NCI-H1417 (cell line): ENCODE measurements at places on chromosomes 2 and 18.

DNA sequence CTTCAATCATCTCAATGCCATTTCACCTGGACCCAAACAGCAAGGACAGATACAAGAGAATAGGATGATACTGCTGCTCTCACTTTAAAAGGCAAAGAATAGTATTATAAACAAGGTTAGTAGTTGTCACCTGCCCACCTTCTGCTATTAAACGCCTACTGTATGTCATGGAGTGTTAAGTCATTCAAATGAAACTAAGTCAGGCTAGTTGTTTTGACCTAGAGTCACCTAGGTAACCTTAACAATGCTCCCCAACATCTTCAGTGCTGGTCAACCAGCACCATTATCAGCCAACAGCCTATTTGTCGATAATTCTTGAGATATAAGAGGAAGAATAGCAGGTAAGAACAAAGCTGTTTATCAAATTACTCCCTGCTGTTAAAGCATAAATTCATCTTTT is 39.2 kb downstream of the TRIP12 start:
- no peak for DNase-seq

GRCh38 chr18:62341473-62341872 is 16.4 kb downstream of the TNFRSF11A start:
- peak; percentile 32 for DNase-seq

DNA sequence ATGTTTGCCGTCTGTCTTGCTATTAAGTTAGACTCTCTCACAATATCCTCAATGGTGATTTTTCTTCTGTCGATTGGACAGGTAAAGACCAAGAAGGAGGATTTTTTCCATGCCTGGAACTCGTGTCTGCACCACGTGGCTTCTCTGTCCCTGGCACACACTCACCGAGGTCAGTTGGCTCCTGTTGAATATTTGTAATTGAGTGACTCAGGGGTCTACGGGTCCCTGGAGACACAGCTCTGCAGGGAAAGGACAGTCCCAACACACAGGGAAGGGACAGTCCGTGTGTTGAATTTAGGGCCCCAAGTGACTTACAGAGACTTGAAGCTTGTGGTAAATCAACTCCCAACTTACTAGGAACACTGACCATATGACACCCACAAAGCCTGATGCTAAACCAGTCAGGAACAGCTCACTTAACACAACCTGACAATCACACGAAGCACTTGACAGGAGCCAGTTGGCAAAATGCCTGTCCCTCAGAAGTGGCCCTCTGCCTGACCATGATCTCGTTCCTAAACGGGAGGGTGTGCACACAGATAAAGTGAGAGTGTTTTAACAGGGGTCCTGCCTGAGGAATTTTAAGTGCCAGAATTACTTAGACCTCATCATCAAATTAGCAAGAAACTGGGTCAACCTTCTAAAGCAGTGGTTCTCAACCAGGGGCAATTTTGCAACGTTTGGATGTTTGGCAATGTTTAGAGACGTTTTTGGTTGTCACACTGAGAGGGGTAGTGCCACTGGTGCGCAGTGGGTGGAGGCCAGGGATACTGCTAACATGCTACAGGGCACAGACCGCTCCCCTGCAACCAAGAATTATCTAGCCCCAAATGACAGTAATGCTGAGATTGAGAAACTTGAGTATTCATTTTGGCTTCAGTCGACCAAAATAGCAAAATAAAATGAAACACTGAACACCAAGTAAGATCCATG is 88.9 kb upstream of the BCL2L11 start:
- no peak for DNase-seq

DNA sequence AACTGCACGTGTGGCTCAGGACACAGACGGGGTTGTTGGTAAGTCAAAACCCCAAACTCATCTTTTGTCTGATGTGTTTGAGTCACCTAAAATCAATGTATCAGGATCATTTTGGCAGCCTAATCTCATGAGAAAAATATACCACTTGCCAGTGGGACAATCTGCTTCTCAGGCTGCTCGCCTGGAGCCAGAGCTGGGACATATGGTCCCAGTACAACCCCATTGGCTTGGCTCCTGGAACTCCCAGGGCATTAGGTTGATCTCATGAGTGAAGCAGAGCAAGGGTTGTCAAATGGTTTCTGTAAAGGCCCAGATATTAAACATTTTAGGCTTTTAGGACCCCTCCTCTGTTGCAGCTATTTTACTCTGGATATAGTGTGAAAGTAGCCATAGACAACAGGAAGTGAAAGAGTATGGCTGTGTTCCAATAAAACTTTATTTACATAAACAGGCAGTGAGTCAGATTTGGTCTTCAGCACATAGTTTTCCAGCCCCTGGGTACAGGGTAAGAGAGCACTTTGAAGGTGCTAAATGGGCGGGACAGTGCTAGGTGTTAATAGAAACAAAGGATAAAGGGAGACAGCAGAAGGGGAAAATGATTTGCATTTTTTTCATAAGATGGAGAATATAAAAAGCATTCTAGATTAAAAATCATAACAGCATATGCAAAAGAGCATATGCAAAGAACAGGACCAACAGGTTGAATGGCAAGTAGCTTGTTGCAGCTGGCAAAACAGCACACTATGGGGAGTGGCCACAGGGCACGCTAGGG is 290.8 kb downstream of the KCNS3 start:
- DNase-seq: no peak

DNA sequence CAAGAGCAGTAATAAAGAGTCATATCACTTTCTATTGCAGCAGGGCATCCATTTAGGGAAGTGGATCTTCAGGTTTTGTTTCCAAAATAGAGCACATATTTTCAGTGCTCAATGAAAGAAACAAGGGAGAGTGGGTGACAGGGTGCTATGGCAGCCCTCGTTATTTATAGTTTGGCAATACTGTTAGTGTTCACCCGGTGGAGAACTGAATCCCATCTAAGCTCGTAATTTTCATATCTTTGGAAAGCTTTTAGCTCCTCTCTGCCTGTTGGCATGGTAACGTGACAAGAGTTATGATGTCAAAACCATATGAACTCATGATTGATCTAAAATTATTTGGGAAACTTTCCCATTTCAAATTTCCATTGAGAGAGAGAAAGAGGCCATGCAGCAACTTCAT is 331.9 kb downstream of the LRRTM1 start:
- no peak for DNase-seq

- no peak for DNase-seq
These were observed 25.7 kb downstream of the MC2R start for GRCh38 chr18:13889671-13890070.

DNA sequence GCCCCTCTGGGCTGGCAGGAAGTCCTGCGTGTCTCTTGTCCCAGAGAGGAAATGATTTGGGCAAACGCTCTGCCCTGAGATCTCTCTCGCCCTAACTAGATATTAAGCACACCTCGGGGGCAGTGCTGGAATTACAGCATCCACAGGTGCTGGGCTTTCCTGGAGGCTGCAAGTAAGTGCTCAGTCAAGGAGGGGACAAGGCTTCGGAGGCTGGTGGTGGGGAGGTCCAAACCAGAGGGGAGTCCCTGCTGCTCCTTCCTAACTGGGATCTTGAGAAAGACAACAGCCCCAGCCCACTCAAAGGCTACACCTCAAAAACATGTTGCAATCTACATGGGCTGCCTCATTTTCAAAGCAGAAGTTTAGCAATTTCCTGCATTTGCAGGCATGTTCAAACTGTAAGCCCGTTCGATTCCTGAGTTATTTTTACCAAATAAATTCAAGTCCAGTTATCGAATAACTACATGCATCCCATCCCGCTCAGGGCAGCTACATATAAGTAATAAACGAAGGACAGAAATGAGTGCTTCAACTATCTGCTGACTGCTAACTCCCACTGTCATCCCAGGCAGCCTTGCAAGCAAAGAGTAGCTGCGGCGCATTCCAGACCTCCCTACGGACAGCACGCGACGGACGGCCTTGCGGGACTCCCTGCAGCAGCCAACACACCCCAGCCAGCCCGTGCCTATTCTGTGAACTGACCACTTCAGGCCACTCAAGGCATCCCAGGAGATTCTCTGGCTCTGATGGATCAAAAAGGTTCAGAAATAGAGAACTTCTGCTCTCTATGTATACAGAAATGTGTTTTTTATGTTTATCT is 27.5 kb downstream of the ZNF516 start:
- DNase-seq: no peak

DNA sequence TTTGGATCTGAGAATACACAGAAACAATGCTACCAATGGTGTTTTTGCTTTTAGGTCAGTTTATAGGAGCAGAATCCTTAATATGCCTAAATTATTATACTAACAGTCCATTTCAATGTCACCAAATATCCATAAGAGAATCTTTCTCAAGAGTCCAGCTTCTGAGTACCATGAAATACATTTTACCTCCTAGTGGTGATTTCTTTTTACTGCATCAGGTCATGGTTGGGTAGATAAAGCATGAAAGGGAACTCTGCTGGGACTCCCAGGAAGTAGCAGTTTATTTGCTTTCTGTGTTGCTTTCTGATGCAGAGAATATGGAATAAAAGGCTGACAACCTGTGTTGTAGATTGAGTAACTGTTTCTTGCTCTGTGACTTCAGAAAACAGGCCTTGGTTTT is 115.6 kb downstream of the PPP1R1C start:
- no peak for DNase-seq

GRCh38 chr2:109264595-109265328 is 135.8 kb downstream of the SH3RF3 start:
- peak; percentile 20 for DNase-seq

- no peak for DNase-seq
These were observed 13.4 kb downstream of the ITGA6 start for GRCh38 chr2:172440795-172441194.

DNA sequence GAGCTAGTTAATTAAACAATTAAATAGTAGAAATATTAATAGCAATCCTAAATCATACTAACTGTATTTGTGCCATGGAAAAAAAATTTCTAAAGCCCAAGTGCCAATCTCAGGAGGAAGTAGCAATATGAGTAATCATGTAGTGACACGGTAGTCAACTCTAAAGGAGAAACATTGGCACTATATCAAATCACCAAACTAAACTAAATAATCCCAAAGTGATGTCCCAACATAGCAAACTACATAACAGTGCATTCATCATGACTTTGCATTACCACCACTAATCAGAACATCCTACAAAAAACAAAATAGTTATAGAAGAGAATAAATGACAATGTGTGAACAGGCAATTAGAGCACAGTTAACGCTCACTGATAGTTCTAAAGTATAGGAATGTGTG is 195.1 kb downstream of the EXOC6B start:
- DNase-seq: no peak

- no peak for DNase-seq
These were observed 18.1 kb downstream of the LPIN2 start for GRCh38 chr18:2994603-2995432.

GRCh38 chr18:44968336-44968735 is 287.6 kb downstream of the SETBP1 start:
- DNase-seq: no peak

DNA sequence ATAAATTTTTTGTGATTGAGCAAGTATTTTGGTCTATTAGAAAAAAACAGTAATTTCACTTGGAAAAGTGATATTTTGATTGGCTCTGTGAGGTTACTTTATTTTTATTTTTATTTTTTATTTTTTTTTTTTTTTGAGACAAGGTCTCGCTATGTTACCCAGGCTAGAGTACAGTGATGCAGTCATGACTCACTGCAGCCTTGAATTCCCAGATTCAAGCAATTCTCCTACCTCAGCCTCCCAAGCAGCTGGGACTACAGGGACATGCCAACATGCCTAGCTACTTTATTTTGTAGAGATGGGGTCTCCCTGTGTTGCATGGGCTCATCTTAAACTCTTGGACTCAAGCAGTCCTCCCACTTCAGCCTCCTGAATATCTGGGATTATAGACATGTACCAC is 60.9 kb upstream of the MGAT5 start:
- DNase-seq: no peak

- DNase-seq: no peak
These were observed 73.9 kb upstream of the SOX11 start for GRCh38 chr2:5618271-5618670.

GRCh38 chr2:145653553-145653952 is 1133.6 kb upstream of the ZEB2 start:
- DNase-seq: no peak

- no peak for DNase-seq
These were observed 87.1 kb downstream of the SRBD1 start for GRCh38 chr2:45524016-45524415.

GRCh38 chr2:188345020-188345419 is 53.3 kb downstream of the GULP1 start:
- no peak for DNase-seq

DNA sequence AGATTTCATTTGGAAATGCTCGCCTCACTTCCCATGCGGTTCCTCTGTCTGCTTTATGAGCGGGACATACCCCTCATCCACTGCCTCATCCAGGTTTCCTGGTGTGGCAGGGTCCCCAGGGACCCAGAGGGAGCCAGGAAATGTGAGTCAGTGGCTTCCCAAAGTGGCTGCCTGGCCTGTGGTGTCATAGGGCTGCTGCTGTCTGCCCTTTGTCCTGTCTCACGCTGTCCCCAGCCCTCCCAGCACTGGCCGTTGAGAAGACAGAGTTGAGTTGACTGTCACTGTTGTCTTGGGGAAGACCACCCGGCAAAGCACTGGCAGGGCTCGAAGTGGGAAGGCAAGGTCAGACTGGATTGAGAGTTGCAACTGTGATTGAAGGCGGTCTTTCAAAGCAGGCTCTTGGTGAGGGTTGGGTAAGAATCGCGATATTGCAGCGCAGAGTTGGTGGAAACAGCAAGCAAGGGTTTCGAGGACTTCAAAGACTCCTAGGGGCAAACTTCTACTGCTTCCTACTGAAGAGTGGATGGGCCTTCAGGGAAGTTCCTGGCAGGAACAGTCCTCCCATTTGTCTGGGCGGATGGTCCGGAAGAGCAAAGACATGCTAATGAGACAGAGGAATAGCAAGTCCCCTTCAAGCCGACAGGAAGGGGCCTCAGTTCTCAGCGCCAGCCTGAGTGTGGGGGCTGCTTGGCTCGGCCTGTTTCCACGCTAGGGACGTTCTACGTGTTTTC is 33.9 kb downstream of the RAB31 start:
- DNase-seq: no peak

GRCh38 chr2:176552501-176553135 is 283.4 kb downstream of the MTX2 start:
- no peak for DNase-seq

DNA sequence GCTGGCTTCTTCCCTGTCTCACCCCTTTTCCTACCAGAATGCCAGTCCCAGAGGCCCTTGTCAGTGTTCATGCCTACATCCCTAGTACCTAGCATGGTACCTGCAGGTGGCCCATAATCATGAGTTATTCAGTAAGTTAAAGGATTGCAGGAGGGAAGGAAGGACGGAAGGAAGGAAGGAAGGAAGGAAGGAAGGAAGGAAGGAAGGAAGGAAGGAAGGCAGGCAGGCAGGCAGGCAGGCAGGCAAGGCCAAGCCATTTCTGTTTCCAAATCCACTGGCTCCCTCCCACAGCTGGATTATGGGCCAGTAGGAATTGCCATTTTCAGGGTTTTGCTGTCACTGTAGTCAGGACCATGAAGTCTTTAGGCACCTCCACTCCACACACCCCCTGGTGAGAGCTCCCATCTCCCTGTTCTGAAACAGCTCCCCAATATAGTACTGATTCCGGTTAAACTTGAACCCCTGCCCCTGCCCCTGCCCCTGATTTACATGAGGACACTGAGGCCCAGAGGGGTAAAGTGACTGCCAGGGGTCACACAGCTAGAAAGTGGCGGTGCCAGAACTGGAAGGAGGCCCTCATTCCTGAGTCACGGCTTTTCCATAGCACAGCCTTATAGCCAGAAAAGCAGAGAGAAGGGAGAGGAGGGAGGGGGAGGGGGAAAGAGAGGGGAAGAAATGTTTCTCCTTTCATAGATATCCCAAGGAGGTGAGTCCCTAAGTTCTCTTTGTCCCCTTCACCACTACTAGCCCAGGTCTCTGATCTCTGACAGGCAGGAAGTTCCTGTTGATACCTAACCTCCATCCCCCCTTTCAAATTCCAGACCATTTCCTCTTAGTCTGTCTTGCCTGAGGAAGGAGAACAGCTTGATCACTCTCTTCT is 12.2 kb upstream of the TNS1 start:
- no peak for DNase-seq

- DNase-seq: no peak
These were observed 42.0 kb upstream of the MSH2 start for GRCh38 chr2:47360927-47361326.
